ENCODE measurements at places on chromosomes 6 and 20.
A peak's percentile ranks its signal among the peaks of the same experiment; 100 is the strongest.

- no peak for DNase-seq
These were observed 21.3 kb downstream of the AARS2 start for GRCh38 chr6:44291841-44292240.

- peak; percentile 78 for DNase-seq
These were observed 127.5 kb upstream of the SCGN start for GRCh38 chr6:25524542-25524941.

- no peak for DNase-seq
These were observed 7.5 kb upstream of the RPP40 start for GRCh38 chr6:5011346-5011745.

- no peak for DNase-seq
These were observed 198.2 kb downstream of the ERMARD start for GRCh38 chr6:169949511-169950097.

GRCh38 chr6:149031201-149031858 is 284.5 kb downstream of the UST start:
- DNase-seq: peak; percentile 65

DNA sequence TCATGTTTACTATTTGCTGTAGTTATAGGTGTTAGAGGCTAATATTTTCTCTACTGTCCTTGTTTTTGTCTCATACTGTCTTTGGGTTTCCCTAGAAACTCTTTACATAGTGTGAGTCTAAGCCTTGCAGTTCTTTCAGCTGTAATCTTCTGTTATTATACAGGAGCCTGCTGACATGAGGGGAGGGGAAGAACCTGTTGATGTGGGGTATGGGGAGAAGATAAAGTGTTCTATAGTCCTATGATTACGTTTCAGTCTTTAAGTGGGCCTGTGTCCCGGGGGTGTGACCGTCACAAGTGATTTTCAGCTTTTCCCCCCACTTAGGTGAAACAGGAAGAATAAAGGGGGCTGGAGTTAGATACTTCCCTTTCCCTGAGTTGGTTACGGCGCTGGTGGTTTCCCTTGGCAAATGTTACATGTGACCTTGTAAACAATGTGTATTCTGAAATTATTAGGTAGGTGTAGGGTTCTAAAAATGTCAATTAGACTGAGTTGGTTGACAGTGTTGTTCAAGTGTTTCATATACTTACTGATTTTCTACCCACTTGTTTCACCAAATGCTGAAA is 41.3 kb downstream of the REV3L start:
- DNase-seq: peak; percentile 65

- peak; percentile 93 for DNase-seq
These were observed 46.5 kb downstream of the ADTRP start for GRCh38 chr6:11732036-11732631.

- no peak for DNase-seq
These were observed 24.7 kb downstream of the MYT1 start for GRCh38 chr20:64188682-64189529.

GRCh38 chr6:17219098-17219497 is 62.1 kb upstream of the RBM24 start:
- DNase-seq: no peak
